ENCODE measurements at places on chromosomes 2 and 18. TPM values are rescaled to one million over a fixed set of nuclear protein-coding genes. Genes with fewer than 3 reads are reported as not detected.

DNA sequence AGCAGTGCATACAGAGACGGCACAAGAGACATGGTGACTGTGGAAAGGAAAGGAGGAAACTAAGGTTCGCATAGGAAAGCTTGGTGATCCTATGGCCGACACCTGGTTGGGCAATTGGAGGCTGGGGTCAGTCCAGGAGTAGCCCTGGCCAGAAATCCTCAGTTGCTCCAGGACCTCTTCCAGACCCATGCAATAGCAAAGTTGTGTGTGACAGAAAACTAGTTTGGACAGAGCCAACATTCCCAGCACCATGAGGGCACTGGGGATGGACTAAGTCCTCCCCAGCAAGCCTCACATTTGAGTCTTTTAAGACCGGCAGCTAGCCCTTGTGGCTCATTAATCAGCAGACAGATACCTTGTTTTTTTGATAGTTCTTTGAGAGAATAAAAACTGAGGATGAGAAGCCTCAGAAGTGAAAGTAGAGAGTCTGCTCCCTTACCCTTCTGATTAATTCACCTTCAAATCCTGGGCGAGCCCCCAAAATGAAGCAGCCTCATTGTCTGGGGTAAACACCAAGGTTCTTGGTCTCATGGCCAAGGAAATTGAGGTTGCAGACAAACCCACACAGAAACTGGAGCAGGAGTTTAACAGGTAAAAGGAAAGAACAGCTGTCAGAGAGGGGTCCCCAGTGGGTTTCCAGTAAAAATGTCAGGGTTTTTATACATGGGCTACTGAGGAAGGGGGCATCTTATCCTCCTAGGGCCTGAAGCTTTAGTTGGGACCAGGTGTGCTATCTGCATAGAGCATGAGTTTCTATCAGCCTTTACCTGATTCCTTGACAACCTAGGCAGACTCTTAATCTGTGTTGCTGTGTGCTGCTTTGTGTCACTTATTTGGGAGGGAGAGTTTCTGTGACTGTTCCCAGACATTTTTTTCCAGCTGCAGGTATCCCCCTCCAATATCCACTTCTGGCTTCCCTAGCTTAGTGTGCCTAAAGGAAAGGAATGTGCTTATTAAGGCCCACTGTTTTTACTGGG lies 39.1 kb downstream of the STK17B start:
- DNase-seq: peak; percentile 32

Gene STON1
- total RNA-seq: 8.1 TPM

DNA sequence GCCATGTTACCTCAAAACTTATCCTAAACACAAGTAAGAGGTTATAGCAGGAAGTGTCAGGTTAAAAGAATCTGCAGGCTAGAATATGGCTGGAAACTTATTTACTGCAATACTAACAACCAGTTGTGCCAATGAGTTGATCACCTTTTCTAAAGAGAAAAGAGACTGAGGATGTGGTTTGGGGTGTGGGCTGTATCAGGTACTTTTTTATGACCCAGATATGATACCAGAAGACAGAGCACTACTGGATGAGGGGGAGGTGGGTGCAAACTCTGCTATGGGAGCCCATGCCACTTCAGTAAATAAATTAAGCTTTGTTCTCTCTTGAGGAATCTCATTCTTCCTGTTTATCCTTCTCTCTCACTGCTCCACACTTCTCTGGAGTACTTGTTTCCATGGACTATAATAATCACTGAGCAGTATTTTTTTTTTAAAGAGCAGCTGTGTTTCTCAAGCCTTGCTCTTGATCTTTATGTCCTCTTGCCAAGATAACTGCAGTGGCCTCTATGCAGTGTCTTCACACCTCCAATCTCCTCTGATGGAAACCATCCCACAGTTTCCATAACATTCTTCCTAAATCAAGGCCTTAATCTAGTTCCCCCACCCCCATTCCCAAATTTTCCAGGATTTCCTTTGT lies 51.2 kb upstream of the NOSTRIN start:
- DNase-seq: no peak

Gene ZNF396
- 0.51 TPM for total RNA-seq

DNA sequence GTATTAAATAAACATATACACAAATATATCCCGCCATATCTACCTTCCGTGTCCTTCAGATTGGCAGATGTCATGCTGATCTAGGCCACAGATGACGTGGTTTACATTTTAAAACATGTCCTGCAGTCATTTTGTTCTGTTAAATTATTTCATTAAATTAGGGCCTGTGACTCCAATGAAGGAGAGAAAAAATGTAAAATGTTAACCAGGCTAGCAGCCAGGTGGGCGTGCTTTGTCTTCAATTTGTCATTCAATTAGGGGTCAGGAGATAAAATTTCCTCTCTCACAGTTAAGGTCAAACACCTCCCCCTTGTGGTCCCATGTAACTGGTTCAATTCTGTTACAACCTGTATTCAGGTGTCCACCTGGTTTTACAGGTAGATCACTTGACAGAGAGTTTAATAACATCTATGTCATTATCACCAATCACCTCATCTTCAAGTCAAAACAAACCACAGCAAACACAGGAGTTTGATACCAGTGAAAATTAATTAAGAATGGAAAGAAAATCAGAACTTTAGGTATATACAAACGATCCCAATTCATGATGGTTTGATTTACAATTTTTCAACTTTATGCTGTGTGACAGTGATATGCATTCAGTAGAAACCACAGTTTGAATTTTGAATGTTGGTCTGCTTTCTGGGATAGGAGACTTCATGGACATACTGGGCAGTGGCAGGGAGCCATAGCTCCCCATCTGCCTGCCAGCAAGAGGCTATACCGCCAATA lies 339.4 kb downstream of the CMPK2 start:
- DNase-seq: no peak

DNA sequence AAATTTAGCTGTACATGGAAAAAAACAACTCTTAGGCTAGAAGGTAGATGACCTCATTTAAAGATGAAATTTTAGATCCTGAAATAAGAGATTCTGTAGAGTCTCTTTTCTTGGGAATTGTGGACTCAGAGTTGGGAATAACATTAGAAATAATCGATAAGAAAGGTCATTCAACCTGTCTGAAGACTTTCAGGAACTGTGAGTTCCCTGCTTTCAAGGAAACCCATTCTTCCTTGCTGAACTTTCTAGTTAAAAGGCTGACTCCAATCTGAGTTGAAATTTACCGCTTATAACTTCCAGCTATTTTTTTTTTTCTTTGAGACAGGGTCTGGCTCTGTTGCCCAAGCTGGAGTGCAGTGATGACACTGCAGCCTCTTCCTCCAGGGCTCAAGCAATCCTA lies 16.8 kb upstream of the SMAD7 start:
- no peak for DNase-seq

DNA sequence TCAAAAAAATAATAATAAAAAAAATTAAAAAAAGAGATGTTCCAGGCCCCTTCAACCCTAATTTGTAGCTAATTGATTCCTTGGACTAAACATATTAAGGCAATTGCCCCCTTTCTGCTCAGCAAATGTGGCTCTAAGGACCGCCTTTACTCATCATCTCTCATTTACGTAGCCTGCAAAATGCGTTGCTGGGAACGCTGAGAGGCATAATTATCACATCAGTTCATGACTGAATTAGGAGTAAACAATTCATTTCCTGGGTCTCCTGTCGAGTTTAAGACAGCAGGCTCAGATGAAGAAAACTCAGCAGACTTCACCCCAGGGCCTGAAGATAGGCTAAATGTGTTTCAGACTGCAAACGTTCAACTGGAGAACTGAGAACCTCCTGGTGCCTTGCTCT lies 413.5 kb downstream of the NBAS start:
- DNase-seq: no peak

Gene DYNAP
- total RNA-seq: not detected

- DNase-seq: peak; percentile 40
These were observed 44.5 kb upstream of the SP3 start for GRCh38 chr2:174009488-174010223.

DNA sequence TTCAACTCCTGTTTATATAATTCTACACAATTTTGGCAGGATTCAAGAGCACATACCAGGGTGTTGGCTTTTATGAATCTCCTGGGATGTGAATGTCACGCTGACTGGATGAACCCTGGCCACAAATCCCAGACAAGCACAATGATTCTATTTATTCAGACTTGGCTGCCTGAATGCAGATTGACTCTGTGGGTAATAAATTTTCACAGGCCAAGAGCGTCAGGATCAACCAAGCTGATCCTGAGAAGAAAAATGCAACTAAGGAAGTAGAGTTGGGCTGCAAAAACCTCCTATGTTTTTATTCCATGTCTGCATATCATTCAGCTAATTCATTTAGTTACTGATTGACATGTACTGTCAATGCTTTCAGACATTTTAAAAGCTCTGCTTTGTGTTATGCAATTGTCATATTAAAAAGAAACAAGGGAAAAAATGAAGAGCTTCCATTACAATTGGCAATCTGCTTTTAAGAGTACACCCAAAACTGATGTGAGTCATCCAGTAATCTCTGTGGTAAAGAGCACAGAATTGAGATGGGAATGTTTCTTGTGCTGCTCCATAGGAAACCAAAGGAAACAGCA lies 173.0 kb upstream of the REV1 start:
- DNase-seq: no peak

Gene EML6
- 0.17 TPM for total RNA-seq

GRCh38 chr2:70356941-70357683 lies 55.2 kb upstream of the FAM136A start:
- DNase-seq: peak; percentile 85

- DNase-seq: peak; percentile 26
These were observed 128.3 kb downstream of the CYRIA start for GRCh38 chr2:16537347-16537746.

GRCh38 chr2:125224830-125225229 lies 1199.7 kb downstream of the CNTNAP5 start:
- no peak for DNase-seq

DNA sequence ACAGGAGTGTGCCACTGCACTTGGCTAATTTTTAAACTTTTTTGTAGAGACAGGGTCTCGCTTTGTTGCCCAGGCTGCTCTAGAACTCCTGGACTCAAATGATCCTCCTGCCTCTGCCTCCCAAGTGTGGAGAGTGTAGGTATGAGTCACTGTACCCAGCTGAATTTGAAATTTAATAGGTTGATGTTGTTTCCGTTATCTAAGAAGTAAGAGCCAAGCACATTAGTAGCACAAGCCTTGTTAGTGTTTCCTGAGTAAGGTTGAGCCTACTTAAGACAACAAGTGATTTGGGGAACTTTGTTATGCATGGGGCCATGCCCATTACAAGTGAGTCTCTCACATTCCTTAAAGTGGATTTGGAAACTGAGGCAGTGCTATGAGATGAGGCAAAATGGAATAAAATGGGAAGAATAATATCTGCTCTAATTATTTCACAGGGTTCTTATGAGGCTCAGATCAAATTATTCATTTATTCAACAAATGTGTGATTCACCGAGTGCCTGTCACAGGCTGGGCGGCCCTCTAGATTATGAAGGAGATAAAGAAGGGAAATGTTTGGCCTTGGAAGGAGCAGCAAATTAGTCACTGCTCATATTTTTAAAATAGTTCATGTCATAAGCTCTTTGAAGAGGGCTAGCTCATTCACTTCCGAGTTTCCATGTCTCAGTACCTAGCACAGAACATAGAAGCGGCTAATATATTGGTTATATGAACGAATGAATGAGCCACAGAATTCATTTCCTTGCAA lies 217.2 kb downstream of the LDLRAD4 start:
- DNase-seq: peak; percentile 87

DNA sequence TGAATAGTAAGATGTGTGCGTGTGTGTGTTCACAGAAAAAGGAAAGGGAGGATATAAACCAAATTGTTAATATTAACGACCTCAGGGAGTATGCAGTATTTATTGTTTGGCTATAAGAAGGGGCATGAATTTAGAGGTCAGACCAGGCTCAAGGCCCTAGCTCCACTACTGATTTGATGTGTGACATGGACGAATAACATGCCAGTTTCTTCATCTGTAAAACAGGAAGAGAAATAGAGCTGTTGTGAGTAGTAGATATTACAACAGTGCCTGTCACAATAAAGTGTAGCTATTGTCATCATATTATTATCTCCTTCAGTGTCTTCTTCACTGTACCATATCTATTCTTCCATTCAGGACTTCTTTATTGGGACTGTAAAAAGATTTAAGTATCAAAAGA lies 4.1 kb upstream of the MAT2A start:
- no peak for DNase-seq

DNA sequence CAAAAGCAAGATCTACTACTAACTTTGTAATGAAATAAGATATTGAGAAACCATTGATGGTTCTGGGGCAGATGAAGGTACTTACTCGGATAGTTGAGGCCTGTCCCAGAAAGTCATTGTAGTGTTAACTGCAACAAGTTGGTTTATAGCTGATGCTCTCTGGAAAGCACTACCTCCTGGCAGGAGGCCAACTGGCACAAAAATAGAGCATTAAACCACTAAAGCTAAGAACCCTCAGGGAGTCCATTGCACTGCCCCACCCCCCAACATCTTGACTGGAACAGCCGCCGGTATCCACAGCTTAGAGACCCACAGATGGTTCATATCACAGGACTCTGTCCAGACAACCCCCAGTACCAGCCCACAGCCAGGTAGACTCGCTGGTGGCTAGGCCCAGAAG lies 552.5 kb upstream of the CRIM1 start:
- DNase-seq: no peak

Gene SP5
- not detected for total RNA-seq

DNA sequence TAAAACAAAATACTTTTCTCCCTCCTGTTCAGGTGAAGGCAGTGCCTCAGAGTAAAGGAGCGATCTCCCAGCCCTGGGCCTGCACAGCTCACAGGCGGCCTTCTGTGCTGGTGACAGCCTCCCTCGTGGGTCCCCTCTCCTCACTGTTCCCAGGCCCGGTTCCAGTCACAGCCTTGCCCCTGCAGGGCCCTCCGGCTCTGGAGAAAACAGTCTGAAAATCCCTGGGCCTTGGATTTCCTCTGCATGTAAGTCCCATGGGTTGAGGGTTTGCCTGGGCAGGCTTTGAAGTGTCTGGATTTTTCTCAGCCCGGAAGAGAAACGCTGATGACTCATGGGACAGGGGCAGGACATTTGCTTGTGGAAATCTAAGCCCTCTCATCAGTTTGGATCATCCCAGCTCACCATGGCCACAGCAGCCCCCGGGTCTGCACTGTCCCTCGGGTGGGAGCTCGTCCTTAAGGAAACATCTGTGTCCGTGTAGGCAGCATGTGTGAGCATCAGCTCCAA lies 186.1 kb upstream of the RAB12 start:
- peak; percentile 62 for DNase-seq

DNA sequence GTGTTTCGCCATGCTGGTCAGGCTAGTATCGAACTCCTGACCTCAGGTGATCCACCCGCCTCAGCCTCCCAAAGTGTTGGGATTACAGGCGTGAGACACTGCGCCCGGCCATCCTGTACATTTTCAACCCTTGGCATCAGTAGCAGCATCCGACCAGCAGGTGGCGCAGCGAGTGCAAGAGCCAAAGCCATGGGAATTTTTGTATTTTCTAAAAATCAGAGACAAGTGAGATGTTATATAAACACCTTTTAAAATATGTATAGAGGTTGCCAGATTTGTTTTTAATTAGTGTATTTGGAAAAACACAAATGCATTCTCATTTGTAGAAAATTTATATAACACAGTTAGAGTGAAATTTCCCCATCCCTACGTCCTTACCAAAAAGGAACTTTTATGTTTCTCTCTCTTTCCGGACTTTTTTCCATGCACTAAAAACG lies 36.8 kb downstream of the MOGAT1 start:
- peak; percentile 82 for DNase-seq

Data from dermis blood vessel endothelial cell (primary cell).